Activated T-cell treated with anti-CD3 and anti-CD28 coated beads, Interleukin-2, amount 50 U/mL, for 48 hours (primary cell): ENCODE measurements at places on chromosomes 1 and 21.

- no peak for DNase-seq
These were observed 10.2 kb upstream of the CREG1 start for GRCh38 chr1:167563579-167564246.

- DNase-seq: no peak
These were observed 143.7 kb upstream of the RUNX3 start for GRCh38 chr1:25073640-25074270.

DNA sequence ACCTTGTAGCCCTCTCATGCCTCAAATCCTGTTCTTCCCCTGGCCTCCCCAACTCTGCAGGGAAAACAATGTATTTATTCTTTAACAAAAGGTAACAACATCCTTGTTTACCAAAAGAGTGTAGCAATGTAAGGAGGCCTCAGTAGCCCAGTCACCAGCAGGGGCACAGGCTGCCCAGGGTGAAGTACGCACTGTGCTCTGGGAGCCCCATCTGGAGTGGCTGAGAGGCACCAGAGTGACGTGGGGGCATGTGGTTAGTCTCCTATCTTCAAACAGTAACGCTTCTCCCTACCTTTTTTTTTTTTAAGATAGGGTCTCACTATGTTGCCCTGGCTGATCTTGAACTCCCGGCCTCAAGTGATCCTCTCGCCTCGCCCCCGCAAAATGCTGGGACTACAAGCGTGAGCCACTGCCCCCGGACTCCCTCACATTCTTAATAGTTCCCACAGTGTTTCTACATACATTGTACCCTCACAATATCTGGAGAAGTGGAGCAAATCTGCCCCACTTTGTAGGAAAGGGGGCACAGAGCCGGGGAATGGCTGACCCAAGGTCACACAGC, 51.3 kb upstream of the ECE1 start:
- DNase-seq: no peak

DNA sequence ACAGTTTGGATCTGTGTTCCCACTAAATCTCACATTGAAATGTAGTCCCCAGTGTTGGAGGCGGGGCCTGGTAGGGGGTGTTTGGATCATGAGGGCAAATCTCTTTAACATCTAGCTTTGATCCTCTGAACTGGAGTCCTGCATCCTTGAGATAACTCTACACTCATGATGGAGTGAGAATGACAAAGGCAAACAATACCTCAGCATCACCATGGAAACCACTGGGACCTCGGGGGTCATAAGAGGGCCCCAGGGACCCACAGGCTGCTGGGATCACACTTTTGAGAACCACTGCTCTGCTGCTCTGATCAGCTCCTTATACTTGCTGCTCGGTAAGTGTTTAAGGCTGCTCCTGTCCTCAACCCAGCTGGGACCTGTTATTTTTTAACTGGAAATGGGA, 13.4 kb upstream of the OBSCN start:
- no peak for DNase-seq

DNA sequence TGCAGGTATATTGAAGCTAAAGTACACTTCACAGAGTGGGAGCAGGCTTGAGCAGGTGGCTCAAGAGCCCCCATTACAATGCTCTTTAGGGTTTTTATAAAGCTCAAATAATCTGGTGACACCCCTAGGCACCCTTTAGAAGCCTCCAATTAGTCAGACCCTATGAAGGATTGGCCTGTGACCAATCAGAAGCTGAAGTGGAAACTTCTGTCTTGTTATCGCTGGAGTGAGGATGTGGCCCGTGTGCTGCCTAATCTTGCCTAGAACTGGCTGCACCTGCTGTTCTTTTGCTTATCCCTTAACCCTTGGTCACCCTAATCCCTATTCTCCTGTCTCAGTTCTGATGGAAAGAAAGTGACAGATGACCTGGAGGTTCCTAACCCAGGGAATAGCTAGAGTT, 70.8 kb upstream of the ABCG1 start:
- no peak for DNase-seq

DNA sequence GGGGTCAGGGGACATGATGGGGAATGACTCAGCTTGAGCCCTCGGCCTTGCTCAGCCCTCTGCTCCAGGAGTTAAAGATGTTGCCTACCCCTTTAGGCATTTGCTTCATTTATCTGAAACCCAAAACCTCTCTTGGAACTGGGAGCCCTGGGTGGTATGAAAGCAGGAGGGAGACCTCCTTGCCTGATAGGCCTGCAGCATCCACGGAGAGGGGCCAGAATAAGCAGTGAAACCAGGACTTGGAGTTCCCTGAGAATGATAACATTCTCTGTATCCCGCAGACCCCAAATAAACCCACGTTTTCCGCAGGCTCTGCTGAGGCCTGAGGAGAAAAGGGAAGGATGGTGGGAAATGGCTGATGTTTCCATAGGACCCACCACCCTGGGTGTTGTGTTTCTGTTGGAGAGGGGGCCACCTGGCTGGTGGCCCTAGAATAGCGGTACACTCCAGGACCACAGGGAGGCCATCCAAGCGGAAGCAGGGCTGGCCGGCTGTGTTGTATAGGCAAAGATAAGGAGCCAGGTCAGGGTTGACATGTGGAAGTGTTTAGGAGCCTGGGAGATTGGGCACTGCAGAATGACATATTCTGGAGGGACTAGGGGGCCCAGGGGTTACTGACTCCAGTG, 77.4 kb downstream of the FOXD2 start:
- no peak for DNase-seq

DNA sequence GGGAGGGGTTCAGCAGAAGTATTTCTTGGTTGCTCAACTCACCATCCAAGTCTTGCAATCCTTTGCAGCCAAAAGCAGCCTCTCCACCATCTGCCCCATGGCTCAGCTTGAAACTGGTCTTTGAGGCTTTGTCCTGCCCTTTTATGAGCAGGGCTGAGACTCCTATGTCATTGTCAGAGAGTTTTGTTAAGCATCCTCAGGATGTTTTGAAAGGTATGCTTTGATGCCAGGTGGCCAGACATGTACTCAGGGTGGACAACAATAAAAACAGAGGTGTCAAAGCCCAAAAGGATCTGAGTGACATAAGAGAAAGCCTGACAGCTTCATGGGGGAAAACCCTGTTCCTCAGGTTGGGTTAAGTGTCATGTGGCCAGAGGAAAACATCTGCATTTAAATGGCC, 310.5 kb downstream of the PRDM2 start:
- DNase-seq: no peak

- DNase-seq: no peak
These were observed 86.5 kb upstream of the RHOU start for GRCh38 chr1:228648647-228649383.

GRCh38 chr1:203284411-203285123, 20.8 kb upstream of the BTG2 start:
- no peak for DNase-seq

- DNase-seq: no peak
These were observed 142.9 kb downstream of the FASLG start for GRCh38 chr1:172801771-172802322.

DNA sequence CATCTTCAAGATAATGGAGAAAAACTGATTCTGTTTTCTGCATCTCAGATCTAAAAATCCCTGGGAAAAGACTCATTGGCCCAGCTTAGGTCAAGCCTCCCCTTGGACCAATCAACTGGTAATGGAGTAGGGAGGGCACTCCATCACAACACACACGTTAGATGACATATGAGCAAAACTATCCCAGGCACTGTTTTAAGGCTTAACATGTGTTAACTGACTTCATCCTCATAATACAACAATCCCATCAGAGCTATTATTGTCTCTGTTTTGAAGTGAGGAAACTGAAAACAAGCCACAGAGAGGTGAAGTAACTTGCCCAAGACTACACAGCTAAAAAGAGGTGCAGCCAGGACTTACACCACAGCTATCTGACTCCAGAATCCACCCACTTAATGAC, 14.7 kb upstream of the CITED4 start:
- no peak for DNase-seq

DNA sequence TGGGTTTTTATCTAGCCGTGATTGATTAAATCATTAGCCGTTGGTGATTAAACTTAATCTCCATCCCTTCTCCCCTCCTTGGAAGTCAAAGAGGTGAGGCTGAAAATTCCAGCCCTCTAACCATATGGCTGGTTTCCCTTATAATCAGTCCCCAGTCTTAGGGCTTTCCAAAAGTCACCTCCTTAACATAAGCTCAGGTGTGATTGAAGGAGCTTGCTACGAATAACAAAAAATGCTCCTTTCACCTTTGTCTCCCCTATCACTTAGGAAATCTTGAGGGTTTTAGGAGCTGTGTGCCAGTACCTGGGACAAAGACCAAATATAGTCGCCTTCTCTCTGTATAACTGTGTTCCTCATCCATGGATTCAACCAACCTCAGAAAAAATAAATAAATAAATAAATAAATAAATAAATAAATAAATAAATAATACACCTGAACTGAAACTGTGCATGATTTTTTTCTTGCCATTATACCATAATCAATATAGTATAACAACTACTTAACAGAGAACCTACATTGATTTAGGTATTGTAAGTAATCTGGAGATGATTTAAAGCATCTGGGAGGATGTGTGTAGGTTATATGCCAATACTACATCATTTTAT, 82.2 kb downstream of the PAPPA2 start:
- DNase-seq: no peak

- DNase-seq: no peak
These were observed 119.8 kb downstream of the HLCS start for GRCh38 chr21:36846631-36847030.

DNA sequence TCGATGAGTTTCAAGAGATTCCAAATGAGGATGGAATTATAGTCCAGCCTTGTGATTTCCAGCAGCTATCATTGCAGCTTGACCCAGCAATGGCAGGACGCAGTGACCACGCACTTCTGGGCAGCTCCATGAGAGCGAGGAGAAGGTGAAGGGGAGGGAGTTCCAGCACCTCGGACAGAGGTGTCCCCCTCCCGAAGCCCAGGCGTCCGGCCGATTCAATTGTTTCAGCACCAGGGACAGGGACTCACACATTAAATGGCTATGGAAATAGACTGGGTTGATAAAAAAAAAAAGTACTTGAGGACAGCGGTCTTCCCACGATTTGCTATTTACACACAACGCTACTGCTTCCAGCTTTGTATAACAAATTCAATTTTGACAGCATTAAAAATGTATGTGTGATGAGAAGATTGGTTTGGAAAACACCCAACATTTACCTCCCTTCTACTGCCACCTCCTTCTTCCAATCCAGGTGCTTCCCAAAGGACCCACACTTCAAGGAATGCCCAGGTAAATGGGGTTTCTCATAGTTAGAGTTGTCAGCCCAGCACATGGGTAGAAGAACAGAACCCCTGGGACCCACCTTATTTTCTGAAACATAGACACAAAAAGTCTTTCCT, 71.8 kb downstream of the DISP3 start:
- peak; percentile 54 for DNase-seq

- no peak for DNase-seq
These were observed 10.5 kb upstream of the IFI6 start for GRCh38 chr1:27682351-27682944.

GRCh38 chr21:39005502-39005787, 177.8 kb downstream of the PSMG1 start:
- no peak for DNase-seq

DNA sequence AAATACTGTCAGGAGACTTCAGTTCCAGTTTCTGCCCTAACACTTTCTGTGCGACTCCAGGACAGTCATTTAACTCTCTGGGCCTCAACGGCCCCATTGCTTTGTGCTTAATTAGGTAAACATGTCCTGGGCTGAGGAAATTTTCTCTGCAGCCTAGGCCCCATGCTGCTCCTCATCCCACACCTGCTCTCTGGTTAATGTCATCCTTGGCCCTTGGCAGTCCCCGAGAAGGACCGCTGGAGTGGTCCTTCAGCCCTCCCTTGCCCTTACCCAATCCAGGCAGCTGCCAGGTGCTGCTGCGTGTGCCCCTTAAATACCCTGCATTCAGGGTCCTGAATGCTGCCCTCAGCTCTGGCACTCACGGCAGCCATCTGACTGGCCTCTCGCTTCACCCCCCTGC, 18.7 kb downstream of the UBL4B start:
- DNase-seq: no peak

GRCh38 chr21:44301141-44301540, 1.3 kb downstream of the PFKL start:
- DNase-seq: no peak

DNA sequence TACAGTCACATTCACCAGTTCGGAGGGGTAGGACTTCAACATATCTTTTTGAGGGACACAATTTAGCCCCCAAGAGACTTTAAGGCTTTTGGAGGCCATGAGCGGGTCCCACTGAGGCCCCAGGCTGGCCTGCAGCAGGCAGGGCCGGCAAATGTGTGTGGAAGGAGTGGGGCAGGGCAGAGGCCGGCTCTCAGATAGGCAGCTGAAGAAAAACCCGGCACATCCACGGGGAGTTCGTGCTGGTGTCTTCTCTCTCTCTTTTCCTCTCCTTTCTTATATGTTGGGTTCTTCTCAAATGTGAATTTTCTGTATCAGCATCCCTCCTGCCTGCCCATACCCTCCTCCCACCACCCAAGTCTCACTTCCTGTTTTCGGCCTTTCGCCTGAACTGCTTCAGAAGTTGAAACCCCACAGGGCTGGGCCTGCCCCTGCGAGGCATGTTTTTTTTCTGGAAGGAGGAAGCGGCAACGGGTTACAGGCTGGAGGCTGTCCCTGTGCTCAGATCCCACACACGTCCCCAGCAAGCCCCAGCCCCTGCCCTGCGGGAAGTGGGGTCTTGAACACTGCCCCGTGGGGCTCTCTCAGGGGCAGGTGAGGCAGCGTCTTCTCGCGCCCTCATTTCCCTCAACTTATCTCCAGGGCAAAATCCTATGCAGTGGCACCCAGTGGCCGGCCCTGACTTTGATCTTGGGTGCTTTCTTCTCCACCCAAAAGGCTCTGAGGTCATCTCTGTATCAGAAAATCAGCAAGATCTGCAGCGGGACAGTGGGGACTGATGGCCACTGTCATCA, 9.7 kb upstream of the UMODL1 start:
- peak; percentile 46 for DNase-seq

- DNase-seq: no peak
These were observed 3.6 kb downstream of the XKR8 start for GRCh38 chr1:27963393-27963792.

DNA sequence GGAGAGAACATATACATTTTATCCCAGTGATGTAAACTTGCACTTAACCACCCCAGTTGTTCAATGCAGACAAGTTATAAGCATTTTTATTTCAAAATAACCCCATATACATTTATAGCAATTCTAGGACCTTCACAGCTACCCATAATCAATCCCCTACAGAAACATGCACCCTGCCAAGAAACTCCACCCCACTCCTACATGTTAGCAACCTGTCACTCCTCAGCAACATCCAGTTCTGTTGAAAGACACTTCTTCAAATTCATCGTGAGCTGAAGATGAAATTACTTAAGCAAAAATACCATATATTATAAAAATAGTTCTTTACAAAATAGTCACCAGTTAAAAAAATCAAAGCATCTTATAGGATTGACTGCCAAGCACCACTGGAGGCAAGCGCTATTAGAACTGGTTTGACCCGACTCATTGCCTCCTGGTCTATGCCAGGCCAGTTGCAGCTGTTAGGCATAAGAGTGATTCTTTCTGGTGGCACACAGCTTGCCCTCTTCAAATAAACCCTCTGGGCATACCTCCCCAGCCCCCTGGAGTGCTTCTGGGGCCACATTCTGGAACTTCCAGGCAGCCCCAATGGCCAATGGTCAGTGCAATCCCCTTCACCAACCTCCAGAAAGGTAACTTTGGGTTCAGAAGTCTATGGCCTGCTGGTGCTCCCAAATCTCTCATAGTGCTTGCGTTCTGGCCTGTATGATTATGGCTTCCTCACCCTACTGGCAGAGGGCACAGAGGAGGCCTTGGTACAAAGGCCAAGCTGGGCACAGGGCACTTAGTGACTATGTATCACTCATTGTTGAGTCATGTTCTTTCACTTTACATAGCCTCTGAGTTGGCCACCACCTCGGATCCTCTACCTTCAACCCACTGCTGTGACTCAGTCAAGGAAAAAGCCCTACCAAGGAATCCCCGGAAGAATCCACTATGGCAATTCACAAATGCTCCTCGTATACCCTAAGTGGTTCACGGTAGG, 72.2 kb upstream of the RALGPS2 start:
- DNase-seq: no peak
